ENCODE measurements at places on chromosomes 3 and 15. TPM values are rescaled to one million over a fixed set of nuclear protein-coding genes. Genes with fewer than 3 reads are reported as not detected.

OGG1 gene
- total RNA-seq, result 25.7 TPM

MYL3 gene
- total RNA-seq, result not detected

ZNF860 gene
- total RNA-seq, result 0.59 TPM

SCN11A gene
- under 0.01 TPM for total RNA-seq

RASGRP1 gene
- 0.36 TPM for total RNA-seq

PRSS50 gene
- not detected for total RNA-seq

GRAMD2A gene
- not detected for total RNA-seq

SCG5 gene
- total RNA-seq, result 9.0 TPM

ENTPD3 gene
- 0.36 TPM for total RNA-seq

GRCh38 chr15:99719096-99719541 lies 14.1 kb downstream of the LYSMD4 start:
- peak; percentile 80 for DNase-seq

DNA sequence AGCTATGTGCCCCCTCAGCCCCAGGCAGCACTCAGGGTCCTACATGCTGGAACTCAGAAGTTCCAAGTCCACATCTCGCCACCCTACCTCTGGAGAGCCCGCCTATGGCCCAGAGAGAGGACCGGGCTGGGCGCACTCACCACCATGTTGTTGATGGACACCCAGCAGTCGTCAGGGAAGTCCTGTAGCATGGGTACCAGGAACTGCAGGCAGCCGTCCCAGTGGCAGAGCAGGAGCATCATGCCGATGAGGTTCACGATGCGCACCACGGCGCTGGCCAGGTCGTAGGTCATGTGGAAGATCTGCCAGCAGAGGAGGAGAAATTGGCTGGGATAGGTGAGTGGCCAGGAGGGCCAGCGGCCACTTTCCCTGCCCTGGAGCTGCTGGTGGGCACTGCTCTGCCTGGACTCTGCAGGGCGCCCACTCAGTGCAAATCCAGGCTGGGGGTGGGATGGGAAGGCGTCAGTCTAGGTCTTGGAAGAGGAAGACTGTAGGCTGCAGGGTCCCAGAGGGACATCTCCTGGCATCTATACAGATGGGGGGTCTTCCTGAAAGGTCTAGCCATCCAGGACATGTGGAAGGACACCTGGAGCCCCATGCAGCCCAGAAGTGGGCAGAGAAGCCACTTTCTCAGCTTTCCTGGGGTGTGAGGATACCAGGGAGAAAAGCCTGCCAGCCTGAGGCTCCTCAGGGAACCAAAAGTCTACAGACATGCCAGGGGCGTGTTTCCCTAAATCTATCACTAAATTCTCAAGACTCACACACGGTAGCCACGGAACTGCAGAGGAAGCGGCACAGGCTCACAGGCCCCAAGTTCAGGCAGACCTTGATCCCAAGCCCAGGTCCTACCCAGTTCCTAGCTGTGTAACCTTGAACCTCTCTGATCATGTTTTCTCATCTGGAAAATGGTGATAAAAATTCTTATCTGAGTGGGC lies 36.5 kb downstream of the HCN4 start:
- DNase-seq, result peak; percentile 78

DNA sequence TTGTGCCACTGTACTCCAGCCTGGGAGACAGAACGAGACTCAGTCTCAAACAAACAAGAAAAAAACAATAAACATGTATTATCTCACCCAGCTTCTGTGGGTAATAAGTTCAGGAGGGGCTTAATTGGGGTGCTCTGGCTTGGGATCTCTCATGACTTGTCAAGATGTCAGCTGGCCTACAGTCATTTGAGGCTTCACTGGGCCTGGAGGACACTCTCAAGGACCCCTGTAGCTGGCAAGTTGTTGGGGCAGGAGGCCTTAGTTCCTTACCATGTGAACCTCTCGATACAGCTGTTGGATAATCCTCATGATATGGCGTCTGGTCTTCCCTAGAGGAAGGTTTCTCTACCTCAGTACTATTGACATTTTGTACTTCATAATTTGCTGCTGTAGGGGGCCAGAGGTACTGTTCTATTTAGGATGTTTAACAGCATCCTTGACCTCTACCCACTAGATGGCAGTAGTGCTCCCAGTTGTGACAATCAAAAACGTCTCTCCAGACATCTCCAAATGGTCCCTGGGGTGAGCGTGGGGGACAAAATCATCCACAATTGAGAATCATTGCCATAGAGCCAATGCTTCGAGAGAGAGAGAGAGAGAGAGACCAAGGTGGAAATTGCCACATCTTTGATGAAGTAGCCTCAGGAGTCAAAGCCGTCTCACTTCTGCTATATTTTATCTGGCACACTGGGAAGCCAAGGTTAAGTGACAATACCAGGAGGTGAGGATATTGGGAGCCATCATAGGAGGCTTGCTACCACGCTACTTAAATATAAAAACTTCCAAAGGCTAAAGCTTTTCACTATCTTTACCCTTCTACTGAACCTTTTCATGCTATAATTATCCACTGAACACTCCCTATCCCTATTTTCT lies 23.9 kb upstream of the SLTM start:
- DNase-seq, result peak; percentile 52

DNA sequence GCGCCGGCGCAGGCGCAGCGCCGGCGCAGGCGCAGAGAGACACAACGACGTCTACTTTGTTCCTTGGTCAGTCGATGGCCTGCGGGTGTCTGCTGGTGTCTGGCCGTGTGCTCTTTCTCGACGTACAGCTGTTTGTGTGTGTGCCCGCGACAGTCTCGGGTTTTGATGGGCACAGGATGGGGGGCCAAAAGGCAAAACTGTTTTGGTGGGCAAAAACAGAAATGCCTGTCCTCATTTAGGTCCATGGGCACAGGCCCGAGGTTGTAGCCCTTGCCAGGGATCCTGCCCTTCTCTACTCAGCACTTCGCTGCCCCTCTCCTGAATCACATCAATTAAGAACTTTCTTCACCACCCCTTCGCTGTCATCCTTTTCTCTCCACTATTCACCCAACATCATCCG lies 184.8 kb upstream of the CHL1 start:
- no peak for DNase-seq

- DNase-seq, result no peak
Measured at GRCh38 chr15:87268675-87269074, 987.9 kb downstream of the NTRK3 start.

DNA sequence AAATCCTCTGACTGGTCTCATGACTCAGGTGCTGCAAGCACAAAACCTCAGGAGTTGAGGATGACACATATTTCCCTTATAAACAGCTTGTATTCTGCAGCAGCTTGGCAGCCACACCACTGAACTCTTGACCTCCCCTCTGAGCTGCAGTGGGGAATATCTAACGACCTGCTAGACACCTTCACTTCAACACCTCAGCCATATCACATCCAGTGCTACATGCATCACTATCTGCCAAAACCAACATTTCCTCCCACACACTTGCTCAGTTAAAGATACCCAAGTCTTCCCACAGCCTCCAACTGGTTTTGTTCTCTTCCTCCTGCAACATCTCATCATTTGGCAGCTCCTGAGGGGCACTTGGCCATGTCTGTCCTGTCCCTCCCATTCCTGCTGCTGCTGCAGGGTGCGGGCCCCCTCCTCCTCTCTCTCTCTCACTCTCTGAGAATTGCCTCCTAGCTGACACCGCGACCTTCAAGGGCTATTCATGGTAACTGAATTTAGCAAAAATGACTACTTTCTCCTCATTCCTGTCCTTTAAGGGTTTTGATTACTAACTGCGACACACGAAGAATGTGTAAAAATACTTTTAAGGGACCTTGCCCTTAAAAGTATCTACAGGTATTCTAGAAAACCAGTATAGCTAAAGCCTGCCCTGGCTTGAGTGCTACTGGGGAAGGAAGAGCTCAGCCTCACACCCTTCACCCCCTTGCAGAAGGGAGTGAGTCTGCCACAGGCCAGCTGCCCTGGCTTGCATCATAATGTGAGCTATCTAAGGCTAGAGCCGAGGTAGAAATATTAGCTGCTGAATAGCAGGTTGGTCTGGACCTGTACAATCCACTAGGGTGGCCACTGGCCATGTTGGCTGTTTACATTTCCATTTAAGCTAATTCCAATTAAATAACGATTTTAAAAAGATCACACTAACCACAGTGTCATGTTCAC lies 5.0 kb upstream of the CCR9 start:
- no peak for DNase-seq

- DNase-seq, result peak; percentile 4
Measured at GRCh38 chr3:122930063-122930997, 97.2 kb downstream of the SEMA5B start.

DNA sequence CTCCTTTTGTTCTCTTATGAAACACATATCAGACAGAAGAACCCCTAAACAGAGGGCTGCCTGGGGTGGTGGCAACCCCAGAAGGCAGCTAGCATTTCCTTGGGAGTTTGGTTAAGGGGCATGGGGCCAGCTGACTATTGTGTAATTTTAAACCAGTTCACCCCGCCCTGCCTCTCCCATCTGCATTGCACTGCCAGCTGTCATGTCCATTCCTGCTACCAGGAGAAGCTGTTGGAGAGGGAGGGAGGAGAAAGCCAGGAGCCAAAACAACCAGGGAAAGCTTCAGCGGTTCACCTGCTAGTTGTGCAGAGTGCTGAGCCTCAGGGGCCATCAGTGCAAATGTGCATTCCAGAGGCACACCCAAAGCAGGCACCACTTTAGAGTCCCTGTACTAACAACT lies 47.6 kb upstream of the ATP1B3 start:
- DNase-seq, result no peak

GRCh38 chr3:102722317-102722716 lies 287.5 kb downstream of the ZPLD1 start:
- DNase-seq, result no peak

GRCh38 chr3:126421573-126422119 lies 26.9 kb downstream of the CFAP100 start:
- DNase-seq, result peak; percentile 41

DNA sequence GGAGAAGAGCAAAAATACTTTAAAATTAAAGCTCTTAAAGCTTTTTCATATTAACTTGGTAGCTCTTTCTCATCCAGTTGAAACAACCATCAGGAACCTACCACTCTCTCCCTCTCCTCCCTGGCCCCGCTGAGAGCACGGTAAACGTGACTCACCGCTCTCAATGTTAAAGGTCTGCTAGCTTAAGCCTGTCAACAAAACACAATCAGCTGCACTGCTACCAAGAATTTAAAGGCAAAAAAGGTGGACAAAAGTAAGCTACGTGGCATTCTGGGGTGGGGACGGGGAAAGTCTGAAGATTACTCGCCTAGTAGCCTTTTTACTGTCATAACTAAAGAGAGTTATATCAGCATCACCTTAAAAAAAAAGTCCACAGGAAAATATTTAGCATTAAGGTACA lies 8.4 kb upstream of the GP5 start:
- DNase-seq, result no peak

GRCh38 chr3:158568784-158569183 lies 2.2 kb upstream of the MLF1 start:
- DNase-seq, result no peak

DNA sequence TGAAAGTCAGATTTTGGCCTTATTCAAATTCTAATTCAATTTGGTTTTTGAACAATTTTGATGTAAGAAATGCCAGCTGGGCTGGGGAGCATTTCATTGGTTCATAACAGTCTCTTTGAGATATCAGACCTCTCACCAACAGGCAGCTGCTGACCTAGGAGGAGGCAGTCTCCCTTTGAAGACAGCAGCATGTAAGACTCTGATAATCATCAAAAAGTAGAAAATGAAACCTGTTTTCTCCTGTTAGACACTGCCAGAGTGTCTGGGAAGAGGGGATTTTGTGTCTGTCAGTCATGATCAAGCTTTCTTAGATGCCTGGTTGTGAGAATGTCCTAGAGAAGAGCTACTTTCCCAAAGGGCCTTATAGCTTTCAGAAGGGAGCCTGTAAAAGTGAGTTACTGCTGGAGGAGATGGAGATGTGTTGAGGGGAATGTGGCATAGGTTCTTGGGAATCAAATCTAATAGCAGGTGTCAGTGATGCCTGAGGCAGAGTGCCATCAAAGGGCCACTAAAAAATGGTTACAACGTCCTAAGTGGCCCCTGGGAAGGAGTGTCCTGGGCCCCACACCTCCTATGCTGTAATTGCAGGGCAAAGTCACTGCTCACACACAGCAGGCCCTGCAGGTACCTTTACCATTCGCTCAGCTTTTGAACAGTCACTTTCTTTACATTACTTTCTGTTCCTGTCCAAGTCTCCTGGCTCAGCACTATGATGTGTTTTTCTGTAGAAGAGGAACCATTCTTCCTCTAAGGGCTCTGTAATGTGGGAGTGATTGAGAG lies 43.1 kb downstream of the FSTL1 start:
- no peak for DNase-seq

- DNase-seq, result no peak
Measured at GRCh38 chr3:183962807-183963206, 54.9 kb downstream of the ABCC5 start.

Data from osteoblast (primary cell).